SK-MEL-5 (cell line): ENCODE measurements at places on chromosomes 2 and 18. TPM values are rescaled to one million over a fixed set of nuclear protein-coding genes. Genes with fewer than 3 reads are reported as not detected.

Gene DCAF17
- 14.6 and 17.6 TPM in 2 replicates for total RNA-seq

Gene CAVIN2
- not detected in 2 replicates for total RNA-seq

Gene SUCLG1
- 184 and 194 TPM in 2 replicates for total RNA-seq

Gene RDH14
- total RNA-seq, result 38.4 and 47.2 TPM in 2 replicates

Gene MAP3K2
- total RNA-seq, result 24.5 and 26.4 TPM in 2 replicates

Gene CIB4
- not detected in 2 replicates for total RNA-seq
